NCI-H69 (cell line): ENCODE measurements at places on chromosomes 6 and 20.

DNA sequence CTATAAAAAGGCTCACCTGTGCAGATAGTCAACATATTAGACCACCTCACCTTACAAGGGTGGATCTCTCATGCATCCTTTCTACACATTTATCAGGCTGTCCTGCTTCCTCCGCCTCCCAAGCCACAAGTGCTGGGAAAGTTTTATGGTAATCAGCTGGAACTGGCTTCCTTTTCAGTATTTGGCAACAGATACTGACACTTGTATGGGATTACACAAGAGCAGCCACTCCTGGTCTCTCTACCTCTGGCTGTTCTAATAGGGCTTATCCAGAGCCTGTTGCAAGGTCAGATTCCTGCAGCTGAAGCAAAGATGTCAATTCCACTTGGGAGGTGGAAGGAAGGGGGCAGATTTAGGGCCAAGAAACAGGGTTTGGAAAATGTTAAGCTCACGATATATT, 503 bp upstream of the GPLD1 start:
- no peak for DNase-seq

DNA sequence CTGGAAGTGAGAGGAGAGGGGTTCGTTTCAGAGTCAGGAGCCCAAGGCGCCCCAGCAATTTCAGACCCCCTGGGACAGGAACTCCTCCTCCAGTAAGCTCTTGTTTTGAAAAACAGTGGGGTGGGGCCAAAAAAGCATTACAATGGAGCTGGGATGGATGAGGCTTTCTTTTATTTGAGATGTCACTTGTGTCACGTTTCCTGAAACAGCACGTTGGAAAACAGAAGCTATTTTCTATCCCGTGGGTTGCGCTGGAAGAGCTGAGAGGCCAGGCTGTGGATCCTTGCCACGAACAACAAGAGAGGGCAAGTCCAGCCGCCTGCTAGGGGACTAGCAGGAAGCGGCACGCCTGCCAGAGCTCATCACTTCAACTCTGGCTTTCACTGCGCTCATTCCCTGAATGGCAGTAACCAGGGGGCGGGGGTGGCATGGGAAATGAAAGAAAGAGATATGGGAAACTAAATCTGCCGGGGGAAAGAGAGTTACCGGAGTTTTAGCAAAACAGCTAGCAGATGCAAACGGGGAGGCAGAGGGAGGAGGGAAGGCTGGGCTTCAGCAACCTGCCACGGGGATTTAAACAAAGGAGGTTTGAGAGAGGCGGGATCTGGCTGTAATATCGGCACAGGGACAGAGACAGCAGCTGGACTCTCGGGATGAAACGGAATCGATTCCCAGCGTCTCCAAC, 34.6 kb downstream of the GCNT2 start:
- DNase-seq = peak; percentile 93

- DNase-seq = no peak
Observed at GRCh38 chr20:55583036-55583435, 422.3 kb downstream of the CBLN4 start.

DNA sequence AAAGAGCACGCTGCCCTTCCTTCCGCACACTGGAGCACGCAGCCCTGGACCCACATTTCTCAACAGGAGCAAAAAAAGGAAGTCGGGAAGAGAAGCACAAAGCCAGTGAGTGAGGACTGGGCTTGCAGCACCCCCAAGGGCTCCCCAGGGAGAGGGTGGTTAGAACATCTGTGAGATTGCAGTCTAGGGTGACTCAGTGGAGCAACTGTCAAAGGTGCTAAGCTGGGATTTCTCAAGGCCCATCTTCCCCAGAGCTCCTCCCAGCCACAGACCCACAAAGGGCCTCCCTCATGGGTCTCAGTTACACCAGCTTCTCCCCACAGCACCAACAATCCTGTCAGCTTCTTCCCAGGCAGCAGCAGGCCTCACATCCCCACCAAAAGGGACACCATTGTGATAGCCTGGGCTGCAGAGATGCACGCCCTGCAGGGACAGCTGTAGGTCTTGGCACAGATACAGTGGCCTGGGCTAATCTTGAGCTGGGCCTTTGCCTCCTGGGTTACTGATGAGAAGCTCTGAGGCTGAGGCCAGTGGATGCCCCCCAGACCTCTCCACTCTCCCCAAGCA, 39.6 kb upstream of the CD93 start:
- DNase-seq = peak; percentile 55

- no peak for DNase-seq
Observed at GRCh38 chr20:59866338-59866737, 67.1 kb downstream of the SYCP2 start.

DNA sequence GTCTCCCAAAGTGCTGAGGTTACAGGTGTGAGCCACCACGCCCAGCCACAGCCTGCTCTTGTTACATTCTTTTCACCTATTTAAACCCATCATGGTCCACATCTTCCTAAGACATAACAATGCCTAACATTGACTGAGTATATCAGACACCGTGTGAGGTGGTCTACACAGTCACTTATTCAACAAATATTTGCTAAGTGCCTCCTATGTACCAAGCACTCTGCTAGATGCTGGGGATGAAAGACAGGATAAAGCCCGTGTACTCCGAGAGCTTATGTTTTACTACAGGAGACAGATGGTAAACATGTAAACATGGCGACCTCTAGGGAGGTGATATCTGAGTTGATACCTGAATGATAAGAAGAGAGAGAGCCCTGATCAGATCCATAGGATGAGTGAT, 12.7 kb downstream of the BCL2L1 start:
- peak; percentile 38 for DNase-seq

DNA sequence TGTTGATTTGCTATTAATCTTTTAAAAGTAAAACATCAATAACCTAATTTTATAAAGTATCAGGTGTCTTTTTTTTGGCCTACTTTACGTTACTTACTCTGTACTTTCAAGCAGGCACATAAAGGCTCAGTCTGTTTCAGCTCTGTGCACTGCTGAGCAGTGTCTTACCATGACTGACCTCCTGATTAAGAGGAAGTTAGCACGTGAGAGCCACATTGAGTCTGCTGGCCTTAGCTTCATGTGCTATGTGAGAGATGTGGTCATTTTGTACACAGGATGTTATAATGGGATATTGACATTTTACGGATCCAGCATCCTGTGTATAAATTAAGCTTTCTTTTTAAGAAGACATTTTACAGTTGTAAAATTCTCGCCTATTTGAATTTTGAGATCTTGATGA, 31.9 kb downstream of the ARID1B start:
- peak; percentile 70 for DNase-seq

- DNase-seq = no peak
Observed at GRCh38 chr6:92377137-92377536, 1042.2 kb downstream of the EPHA7 start.

- peak; percentile 54 for DNase-seq
Observed at GRCh38 chr6:29926413-29927274, 15.7 kb upstream of the HLA-A start.

DNA sequence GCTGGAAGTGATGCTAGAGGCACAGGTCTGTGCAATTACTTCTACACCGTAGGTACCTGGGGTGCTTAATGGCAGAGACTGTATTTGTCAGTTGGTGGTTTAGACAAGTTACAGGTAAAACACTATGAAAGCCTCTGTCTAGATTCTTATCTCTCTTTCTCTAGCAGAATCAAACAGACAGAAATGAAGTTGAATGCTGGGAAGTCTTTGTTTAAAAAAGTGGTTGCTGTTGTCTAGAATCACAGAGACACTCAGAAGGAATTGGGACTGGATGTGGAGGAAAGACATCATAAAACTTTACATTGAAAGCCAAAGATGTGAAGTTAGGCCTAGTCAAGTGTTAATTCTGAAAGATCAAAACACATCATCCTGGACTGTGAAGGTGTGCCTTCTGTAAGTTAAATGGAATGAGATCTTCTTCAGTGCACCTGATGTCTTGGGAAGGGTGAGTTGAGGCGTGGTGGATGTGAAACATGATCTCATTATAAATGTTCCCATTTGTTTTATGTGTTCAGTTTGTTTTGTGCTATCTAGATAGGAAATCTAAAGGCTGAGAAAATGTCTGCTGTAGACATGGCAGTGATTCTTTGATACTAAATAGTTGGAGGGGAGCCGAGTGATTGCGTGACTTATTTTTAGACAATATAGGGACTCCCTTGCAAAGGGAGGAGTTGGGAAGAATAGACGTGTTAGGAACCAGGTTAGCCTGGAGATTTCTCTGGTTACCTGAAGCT, 290.2 kb downstream of the SOX4 start:
- peak; percentile 27 for DNase-seq

DNA sequence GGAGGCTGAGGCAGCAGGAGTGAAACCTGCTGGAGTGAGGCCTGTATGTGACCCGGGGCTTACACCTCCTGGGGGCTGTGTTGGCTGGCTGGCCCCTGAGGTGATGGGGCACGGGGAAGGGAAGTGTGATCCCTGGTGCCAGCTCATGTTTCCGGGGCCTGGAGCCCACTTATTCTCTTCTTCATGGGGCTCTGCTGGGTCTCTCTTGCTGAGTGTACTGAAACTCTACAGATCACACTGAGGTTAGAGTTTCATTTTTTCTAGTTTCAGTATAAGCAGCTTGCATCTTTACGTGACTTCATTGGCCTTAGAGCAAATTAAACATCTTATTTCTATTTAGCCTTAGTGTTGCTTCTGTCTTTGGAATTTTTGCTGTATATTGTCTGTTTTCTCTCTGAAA, 96.2 kb downstream of the ANKS1A start:
- no peak for DNase-seq

GRCh38 chr6:68880050-68880813, 245.2 kb downstream of the ADGRB3 start:
- DNase-seq = peak; percentile 46

DNA sequence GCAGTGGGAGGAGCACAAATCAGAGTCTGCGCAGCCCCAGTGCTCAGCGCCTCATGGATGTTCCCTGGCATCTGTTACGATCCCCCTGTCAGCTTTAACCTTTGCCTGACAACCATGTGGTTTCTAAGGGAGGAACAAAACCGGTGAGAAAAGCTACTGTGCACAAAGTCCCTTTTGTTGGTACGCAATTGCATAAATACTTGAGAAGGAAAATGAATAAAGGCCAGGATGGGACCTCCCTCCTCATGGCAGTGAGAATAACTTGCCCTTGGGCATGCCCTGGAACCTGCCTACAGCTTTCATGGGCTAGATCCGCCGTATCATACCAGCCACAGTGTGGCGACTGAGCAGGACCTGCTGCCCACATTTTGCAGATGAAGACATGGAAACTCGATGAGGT, 81.0 kb downstream of the RIN2 start:
- no peak for DNase-seq

- peak; percentile 12 for DNase-seq
Observed at GRCh38 chr20:17721802-17722486, 22.2 kb downstream of the BANF2 start.

- peak; percentile 34 for DNase-seq
Observed at GRCh38 chr20:14992153-14992552, 654.7 kb upstream of the FLRT3 start.

DNA sequence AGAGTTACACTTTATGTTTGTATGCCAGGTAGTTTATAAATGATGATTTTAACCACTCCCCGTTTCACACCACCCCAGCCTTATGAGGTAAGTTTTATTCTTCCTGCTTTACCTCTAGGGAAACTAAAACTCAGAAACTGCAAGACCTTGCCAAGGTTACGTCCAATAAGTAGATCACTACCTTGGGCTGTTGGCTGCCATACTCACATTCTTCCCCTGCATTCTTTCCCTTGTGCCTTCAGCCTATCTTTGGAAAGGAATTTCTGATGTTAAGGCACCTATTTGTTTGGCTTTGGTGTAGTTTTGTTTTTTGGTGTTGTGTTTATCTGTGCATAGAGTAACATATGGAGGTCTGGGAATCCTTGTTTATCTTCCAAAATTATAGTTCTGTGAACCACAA, 122.1 kb downstream of the UST start:
- no peak for DNase-seq

- no peak for DNase-seq
Observed at GRCh38 chr6:151376440-151376839, 14.9 kb downstream of the ZBTB2 start.

- peak; percentile 92 for DNase-seq
Observed at GRCh38 chr6:150119173-150119572, 23.7 kb upstream of the PPP1R14C start.

DNA sequence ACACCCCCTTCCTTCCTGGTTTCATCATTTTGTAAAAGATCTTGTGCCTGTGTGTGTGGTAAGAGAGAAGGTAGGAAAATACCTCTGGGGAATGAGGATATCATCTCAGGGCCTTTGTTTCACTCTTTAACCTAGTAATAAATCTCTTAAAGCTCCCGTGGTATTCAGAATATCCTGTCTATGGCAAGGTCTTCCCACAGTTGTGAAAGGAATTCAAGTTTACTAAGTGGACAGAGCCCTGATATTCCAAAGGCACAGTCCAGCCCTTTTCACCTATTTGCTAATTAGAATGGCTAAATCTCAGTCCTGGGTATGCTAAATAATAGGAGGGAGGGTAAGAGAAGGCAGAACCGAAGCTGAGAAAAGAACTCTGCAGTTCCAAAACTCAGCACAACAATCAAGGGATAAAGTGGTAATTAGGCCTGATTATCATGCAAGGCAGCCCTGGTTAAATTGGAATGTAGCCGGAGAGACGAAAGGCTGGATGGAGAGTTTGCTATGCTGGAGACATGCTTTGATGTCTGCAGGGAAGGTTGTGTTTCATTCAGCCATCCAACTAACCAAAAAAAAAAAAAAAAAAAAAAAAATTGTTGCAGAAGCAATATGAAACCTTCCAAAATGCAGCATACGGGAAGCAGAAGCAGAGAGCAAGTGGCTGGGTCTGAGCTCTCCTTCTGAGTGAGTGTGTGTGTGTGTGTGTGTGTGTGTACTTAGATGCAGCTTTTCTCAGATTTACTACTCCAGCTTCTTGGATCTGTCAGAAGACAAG, 28.5 kb upstream of the PIM1 start:
- peak; percentile 30 for DNase-seq

GRCh38 chr6:40386200-40386599, 201.0 kb downstream of the LRFN2 start:
- no peak for DNase-seq

- no peak for DNase-seq
Observed at GRCh38 chr6:33699131-33699530, 12.4 kb downstream of the UQCC2 start.

DNA sequence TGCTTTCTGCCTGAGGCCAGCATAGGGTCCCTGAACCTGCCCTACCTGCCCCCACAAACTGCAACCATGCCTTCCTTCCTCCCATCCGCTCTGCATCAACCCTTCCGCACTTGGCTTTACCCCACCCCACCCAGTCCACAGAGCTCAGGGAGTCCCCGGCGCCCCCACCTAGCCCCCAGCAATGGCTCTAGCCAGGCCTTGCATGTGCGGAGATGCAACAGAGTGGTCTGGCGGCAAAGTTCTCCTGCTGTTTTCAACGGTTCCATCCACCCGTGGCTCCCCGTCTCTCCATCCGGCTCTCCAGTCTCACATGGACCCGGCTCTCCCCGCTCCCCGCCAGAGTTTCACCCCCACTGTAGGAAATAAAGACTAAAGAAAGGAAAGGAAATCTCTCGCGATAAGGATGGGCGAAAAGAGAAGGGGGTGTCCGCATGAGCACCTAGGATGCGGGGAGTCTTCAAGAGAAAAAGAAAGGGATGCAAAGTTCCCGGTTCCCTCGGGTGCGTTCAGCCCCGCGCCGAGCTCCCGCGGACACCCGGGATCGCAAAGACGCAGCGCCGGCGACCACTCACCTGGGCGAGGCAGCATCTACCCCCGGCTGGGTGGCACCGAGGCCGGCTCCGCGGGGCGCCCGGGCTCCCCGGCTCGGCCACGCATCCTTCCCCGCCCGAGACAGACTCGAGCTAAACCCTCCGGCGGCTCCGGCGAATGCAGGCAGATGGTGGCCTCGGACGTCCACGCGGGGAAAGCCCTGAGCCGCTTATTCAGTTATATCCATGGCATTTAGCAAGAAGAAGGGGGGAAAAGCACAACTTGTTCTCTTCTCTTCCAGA, 579 bp downstream of the LRFN2 start:
- peak; percentile 82 for DNase-seq

- DNase-seq = peak; percentile 11
Observed at GRCh38 chr6:3506751-3507383, 50.0 kb upstream of the SLC22A23 start.

GRCh38 chr6:16739329-16739801, 21.9 kb downstream of the ATXN1 start:
- peak; percentile 39 for DNase-seq
